ENCODE measurements at places on chromosomes 5 and 9.

- DNase-seq = no peak
These were observed 23.5 kb upstream of the ALDOB start for GRCh38 chr9:101458963-101459631.

- no peak for DNase-seq
These were observed 1.4 kb upstream of the SPAAR start for GRCh38 chr9:35907711-35908503.

DNA sequence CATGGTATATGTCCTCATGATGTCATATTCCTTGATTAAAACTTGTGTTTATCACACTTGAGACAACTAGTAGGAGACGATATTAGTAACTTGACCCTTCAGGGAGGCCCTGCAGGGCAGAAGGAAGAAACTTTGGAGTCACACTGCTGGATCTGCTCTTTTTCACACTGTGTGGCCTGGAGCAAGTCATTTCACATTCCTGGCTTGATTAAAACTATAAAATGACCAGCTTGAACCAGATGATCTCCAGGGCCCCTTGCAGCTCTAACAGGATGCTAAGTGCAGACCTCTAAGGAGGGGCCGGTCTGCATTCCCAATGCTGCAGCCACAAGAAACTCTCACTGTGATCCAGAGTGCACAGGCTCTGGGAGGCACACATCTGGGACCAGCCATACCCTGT, 146.4 kb upstream of the ZNF366 start:
- no peak for DNase-seq

DNA sequence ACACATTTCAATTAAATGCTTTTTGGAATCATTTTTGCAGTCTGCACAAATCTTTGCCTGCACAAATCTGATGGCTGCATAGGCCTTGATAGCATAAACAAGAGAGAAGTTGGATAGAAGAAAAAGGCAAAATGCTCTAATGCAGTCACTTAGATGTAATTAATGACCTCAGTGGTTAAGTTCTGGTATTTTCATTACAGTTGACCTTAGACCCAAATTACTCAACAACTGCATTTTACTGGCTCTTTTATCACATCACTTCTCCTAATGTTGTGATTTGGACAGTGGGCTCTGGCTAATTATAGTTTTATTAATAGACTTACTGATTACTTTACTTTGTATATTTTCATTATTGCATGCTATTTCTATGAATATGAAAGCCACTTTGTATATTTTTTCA, 34.3 kb downstream of the NTRK2 start:
- no peak for DNase-seq

- no peak for DNase-seq
These were observed 306.6 kb upstream of the KIF2A start for GRCh38 chr5:61999371-61999770.

DNA sequence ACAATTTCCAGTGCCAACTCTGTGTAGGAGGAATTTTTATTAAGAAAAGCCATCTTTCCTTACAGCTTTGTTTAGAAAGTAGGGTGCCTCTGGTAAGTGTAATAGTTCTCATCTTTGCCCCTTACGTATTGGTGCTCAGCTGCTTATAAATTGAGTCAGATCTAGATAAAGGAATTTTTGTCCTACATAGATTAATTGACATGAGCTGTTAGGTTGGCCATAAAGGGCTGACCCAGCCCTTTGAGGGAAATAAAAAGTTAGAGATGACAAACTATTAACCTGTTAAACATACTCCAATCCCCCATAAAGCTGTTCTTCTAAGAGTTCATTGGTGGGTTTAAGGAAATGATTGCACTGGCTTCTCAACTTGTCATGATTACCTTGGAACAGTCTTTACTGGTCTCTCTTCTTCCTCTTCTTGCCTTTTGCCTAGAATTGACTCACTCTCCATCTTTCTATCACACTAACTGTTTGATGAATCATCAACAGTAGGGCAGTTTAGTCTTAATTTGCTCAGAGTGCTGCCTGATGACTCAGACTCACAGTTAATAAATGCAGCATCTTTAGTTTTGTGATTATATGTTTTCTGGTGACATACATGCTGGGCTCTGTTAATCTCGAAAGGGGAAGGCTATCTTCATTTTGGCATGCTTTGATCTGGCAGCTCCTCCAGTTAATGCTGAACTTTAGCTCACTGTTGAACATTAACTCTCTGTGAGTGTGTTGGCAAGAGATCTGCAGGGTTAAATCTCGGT, 51.7 kb downstream of the ARHGAP26 start:
- no peak for DNase-seq

GRCh38 chr5:1324301-1324700, 20.6 kb downstream of the CLPTM1L start:
- peak; percentile 36 for DNase-seq

DNA sequence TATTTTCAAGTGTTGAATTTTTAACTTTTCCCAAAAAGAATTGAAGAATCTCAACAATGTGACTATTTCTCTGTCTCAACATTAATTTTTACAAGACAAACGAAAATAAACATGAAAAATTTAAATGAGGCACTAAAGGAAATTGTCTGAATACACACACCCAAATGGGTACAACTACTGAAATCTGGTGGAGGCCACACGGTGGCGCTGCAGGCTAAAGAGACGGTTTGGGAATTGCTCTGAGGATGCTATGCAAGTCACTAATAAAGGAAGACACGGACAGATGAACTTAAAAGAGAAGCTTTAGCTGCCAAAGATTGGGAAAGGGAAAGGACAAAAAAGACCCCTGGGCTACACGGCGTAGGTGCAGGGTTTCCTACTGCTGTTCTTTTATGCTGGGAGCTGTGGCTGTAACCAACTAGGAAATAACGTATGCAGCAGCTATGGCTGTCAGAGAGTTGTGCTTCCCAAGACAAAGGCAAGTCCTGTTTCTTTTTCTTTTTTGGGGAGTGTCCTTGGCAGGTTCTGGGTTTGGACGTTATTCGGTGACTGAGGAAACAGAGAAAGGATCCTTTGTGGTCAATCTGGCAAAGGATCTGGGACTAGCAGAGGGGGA, at the start of gene PCDHB10:
Gene PCDHB10 (plus strand): TSS at position 244 of the 616 bp plus-strand sequence. CDS start 200 bp downstream, at position 444.
- no peak for DNase-seq

GRCh38 chr9:73577848-73578247, 426.2 kb downstream of the ANXA1 start:
- DNase-seq = no peak

- no peak for DNase-seq
These were observed 747 bp downstream of the TRPM3 start for GRCh38 chr9:71120501-71121247.

DNA sequence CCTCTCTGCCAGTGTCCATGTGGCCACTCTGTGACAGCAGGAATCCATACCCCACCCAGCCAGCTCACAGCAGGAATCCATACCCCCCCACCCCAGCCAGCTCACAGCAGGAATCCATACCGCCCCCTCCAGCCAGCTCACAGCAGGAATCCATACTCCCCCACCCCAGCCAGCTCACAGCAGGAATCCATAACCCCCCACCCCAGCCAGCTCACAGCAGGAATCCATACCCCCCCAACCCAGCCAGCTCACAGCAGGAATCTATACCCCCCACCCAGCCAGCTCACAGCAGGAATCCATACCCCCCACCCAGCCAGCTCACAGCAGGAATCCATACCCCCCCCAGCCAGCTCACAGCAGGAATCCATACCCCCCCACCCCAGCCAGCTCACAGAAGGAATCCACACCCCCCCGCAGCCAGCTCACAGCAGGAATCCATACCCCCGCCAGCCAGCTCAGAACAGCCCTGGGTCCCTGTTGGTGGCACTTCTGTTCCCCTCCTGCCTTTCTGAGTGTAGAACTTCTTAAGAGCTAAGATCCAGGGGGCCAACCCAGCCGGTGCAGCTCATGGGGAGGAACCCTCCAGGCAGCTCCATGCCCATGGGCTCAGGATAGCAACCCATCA, 8.4 kb upstream of the RXRA start:
- DNase-seq = no peak

GRCh38 chr5:116075191-116075831, 9.5 kb upstream of the COMMD10 start:
- DNase-seq = no peak

DNA sequence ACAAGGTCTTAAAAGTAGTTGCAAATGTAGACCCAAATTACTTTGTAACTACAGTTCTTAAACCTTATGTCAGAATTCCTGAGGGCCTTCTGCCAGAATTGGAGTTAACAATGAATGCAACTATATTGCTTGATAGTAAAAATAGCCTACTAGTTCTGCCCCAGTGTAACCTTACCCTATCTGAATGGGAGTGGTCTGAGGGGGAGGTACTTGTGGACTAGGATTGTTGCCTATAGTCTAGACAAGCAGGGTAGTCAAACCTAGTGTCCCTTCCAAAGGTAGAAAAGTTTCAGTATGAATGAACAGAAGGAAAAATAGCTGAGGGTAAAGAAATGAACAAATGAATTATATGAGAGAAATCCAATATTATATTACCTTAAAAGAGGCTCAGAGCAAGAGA, 242.2 kb downstream of the PJA2 start:
- DNase-seq = no peak

GRCh38 chr9:135887585-135888050, 19.7 kb downstream of the CAMSAP1 start:
- DNase-seq = no peak

- no peak for DNase-seq
These were observed 142.9 kb downstream of the BNC2 start for GRCh38 chr9:16727452-16728136.

DNA sequence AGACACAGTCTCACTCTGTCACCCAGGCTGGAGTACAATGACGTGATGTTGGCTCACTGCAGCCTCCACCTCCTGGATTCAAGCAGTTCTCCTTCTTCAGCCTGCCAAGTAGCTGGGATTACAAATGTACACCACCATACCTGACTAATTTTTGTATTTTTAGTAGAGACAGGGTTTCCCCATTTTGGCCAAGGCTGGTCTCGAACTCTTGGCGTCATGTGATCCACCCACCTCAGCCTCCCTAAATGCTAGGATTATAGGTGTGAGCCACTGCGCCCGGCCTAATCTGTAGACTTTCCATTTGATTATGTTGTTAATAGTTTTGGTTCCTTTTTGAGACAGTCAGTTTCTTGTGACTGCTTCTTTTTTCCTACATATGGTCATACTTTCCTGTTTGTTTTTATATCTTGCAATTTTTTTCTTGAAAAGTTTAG, 31.0 kb downstream of the MTREX start:
- DNase-seq = no peak

GRCh38 chr9:1046639-1047572, 3.3 kb upstream of the DMRT2 start:
- no peak for DNase-seq

- DNase-seq = no peak
These were observed 1662.4 kb upstream of the ACO1 start for GRCh38 chr9:30722065-30722464.

- DNase-seq = no peak
These were observed 362.0 kb downstream of the SPOCK1 start for GRCh38 chr5:137136991-137137632.

DNA sequence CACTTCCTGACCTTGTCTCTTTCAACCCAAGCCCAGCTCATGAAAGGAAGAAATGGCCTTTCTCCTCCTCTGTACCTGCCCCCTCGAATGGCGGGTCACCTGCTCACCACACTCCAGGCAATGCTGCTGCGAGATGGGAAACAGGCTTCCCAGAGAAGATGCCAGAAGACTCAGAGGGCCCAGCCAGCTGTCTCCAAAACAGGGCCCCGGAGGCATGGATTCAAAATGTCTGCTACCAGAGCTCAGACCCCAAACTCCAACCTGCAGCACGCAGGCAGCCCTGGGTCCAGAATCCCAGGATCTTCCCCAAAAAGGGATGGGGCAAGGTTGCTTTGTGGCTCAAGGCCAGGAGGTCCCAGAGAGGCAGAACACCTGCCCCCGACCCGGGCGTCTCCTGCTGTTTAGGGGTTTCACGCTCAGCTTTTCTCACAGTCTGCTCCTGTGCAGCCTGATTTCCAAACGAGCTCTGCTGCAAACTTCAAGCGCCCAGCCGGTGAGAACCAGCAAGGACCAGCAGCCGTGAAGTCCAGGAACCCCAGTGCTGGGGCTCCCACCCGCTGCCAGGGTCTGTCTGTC, 42.5 kb downstream of the VAV2 start:
- DNase-seq = no peak

GRCh38 chr5:156396830-156397081, 69.8 kb downstream of the SGCD start:
- no peak for DNase-seq

DNA sequence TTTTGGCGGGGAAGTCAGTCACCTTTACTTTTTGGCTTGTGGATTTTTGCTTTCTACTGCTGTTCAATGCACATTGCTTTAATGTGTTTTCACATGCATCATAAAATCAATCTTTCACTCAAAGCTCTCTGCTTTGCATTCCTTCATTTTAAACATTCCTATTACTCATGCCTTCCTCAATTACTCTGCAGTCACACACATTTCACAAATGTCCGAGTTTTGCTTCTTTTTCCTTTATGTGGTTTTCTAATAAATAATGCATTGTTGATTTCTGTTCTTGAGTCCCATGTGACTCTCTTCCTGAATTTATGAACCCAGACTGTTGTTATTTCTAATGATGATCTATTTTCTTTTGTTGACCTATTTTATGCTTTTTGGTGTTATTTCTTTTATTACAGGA, 82.3 kb upstream of the EPB41L4B start:
- no peak for DNase-seq

GRCh38 chr5:58043032-58043945, 416.6 kb downstream of the PLK2 start:
- DNase-seq = no peak

DNA sequence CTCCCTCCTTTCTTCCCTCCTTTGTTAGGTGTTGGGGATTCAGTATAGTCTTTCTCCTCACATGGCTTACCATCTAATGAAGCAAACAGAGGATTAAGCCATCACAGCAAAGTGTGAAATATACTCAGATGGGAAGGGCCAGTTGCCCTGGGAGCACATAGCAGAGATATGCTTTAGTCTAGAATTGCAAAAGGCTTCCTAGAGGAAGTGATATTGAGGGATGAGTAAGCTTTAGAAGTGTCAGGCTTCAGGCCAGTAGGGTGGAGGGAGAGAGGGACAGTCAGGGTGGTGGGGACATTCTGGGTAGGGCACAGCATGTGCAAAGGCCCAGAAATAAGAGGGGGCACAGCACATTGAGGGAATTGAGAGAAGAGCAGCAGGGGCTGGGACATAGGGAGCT, 46.2 kb upstream of the GLRA1 start:
- no peak for DNase-seq

DNA sequence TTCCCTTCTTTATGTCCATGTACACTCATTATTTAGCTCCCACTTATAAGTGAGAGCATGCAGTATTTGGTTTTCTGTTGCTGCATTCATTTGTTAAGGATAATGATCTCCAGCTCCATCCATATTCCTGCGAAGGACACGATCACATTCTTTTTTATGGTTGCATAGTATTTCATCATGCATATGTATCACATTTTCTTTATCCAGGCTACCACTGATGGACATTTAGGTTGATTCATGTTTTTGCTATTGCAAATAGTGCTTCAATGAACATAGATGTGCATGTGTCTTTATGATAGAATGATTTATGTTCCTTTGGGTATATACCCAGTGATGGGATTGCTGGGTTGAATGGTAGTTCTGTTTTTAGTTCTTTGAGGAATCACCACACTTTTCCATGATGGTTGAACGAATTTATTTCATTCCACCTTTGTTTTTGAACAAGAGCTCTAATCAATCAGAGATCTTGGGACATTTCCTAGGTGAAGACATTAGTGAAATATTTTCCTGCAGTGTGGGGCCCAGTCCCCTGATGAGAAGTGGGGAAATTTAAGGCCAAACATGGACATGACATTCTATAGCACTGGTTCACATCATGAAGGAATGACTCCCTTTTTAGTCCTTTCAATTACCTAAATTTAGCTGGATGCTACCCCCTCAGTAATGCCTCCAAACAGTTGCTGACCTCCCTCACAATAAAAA, 7.1 kb upstream of the TEX48 start:
- DNase-seq = no peak

- no peak for DNase-seq
These were observed 68.5 kb upstream of the CACNA1B start for GRCh38 chr9:137809040-137809576.

GRCh38 chr5:143887903-143888665, 76.1 kb downstream of the HMHB1 start:
- DNase-seq = no peak
